ENCODE measurements at places on chromosomes 7 and 10.

DNA sequence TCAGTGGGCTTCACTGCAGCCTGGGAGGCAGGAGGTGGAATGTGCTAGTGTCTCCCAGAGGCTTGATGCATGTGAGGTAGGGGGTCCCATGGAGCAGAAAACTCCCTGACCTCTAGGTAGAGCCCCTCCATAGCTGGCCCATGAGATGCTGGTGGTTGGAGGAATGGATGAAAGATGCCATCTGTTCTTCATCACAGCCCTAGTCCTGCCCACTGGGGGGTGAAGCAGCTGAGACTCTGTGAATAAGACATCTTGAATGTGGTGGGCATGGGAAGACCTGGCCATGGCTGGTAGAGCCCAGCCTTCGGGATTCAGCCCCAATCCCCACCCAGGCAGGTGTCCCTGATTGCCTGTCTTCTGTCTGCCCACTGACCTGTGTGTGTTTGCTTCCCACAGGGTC lies 92.5 kb downstream of the COL13A1 start:
- no peak for DNase-seq

- DNase-seq = no peak
These were observed 418.7 kb downstream of the MAGI2 start for GRCh38 chr7:79034730-79035129.

GRCh38 chr7:1917221-1918062 lies 247.4 kb downstream of the ELFN1 start:
- DNase-seq = no peak

DNA sequence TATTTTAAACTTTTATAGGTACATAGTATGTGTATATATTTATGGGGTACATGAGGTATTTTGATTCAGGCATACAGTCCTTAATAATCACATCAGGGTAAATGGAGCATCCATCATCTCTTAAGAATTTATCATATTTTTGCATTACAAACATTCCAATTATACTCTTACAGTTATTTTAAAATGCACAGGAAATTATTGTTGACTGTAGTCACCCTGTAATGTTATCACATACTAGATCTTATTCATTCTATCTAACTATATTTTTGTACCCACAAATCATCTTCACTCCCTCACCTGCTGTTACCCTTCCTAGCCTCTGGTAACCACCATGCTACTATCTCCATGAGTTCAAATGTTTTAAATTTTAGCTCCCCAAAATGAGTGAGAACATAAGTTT lies 56.3 kb upstream of the FAM3C start:
- DNase-seq = no peak

DNA sequence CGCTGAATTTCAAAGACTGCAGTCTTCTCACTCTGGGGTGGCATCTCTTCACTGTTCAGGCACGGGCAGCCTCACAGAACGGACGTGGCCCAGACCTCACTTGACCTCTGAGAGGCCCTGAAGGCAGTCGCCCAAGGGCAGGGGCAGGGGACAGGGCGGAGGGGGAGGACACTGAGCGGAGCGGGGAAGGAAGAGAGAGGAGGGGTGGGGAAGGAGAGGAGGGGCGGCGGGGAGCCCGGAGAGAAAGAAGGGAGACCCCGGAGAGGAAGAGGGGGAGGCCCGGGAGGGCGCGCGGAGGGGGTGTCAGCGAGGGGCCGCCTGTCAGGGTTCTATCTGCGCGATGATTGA lies 58.7 kb upstream of the COMTD1 start:
- DNase-seq = no peak

- DNase-seq = no peak
These were observed 12.0 kb upstream of the SLC29A4 start for GRCh38 chr7:5270788-5271187.

DNA sequence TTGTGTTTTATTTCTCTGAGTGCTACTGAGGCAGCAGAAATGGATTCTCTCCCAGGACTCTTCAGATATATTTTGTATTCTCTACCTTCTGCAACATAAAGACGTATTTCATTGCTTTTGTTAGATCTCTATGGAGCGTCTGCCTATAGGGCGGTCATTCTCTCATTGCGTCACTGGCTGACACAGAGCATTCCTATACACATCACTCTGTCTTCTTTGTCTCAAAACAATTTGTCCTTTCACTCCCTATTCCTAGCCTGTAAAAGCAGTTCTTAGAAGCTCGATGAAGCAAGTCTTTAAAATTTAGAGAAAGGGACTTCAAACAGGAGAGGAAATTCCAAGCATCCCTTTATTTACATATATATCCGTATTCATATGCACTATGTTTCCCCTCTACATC lies 120.6 kb downstream of the CPED1 start:
- no peak for DNase-seq

- no peak for DNase-seq
These were observed 3.9 kb downstream of the CARD11 start for GRCh38 chr7:3039787-3040186.

DNA sequence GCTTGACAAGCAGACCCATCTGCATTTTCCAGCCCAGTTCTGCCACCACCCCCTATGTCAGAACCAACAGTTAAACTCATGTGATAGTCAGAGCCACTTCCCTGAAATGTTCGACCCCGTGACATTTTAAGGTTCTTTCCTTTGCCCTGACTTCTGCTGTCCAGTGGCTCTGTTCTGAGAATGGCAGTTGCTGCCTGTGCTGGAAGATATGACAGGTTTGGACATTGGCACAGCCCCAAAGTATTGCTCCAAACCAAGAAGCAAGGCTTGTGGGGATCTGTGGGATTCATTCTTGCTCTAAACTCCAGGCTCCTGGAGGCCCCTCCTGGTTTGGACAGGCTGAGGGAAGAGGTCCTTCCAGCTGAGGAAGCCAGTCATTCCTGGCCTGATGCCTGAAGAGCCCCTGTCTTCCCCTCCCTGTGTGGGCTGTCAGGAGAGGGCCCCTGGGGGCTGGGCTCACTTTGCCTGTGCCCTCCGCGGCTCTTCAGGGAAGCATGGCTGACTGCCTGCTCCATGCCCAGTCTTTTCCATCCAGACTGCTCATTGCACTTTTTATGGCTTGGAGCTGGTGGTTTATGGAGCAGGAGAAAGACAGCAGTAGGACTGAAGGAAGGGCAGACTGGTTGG lies 138.0 kb downstream of the CDH23 start:
- no peak for DNase-seq

DNA sequence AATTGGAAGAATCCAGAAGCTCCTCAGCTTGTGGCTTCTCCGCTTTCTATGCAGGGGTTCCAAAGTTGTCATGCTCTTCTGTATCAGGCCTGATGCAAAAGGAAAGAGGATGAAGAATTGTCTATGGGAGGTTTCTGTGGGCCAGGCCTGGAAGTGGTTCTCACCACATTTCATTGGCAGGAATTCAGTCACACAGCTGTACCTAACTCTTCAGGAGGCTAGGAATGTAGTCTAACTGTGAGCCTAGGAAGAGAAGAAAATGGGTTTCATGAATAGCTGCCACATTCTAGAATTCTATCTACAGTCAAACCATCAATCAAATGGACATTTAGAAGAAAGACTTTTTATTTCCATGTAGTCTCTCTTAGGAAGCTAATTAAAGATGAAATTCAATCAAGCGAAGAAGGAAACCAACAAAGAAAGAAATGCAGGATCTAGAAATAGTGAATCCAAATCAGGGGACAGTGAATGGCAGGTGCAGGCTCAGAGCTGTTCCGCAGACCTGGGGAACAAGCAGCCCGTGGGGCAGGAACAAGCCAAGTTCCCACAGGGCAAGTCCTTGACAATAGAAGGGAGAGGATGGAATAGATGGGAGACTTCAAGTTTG lies 25.4 kb upstream of the USP6NL start:
- DNase-seq = peak; percentile 45

GRCh38 chr7:37482505-37482904 lies 33.8 kb upstream of the ELMO1 start:
- no peak for DNase-seq

DNA sequence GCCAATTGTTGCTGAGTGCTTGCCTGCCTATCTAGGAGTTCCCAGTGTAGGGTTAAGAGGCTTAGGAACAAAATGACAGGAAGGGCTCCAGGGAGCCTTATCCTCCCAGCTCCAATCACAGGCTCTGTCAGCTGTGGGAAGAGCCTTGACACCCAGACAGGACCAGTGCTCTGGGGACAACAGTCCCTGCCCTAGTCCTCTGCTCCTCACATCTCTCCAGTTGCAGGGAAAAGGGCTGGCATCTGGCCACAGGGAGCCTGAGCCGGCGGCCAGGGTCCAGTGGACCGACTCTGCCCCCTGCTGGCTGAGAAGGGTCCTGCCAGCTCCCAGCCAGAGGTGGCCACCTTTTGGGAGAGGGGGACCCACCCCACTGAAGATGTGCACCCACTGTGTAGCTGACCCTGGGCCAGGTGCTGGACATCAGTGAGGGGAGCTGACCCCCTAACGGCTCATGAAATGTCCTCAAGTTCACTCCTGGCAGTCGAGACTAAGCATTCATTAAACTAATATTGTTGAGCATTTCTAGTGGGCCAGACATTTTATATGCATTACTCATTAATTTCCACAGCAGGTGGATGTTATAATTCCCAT lies 17.6 kb downstream of the DNAJB12 start:
- peak; percentile 57 for DNase-seq

- no peak for DNase-seq
These were observed 24.9 kb downstream of the ZNF783 start for GRCh38 chr7:149286811-149287400.

DNA sequence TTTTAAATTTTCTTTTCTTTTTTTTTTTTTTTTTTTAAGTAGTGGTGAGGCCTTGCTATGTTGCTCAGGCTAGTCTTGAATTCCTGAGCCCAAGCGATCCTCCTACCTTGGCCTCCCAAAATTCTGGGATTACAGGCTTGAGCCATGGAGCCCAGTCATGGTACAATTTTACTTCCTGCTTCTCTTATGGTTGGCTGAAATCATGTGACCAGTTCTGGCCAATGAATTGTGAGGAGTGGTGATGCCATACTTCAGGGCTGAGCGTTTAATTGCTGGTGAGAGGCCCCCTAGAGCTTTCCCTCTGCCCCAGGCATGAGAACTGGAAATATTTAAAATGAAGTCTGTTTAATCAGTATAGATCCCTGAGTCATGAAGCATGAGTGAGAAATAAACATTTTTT lies 22.2 kb upstream of the BAIAP2L1 start:
- DNase-seq = peak; percentile 70

DNA sequence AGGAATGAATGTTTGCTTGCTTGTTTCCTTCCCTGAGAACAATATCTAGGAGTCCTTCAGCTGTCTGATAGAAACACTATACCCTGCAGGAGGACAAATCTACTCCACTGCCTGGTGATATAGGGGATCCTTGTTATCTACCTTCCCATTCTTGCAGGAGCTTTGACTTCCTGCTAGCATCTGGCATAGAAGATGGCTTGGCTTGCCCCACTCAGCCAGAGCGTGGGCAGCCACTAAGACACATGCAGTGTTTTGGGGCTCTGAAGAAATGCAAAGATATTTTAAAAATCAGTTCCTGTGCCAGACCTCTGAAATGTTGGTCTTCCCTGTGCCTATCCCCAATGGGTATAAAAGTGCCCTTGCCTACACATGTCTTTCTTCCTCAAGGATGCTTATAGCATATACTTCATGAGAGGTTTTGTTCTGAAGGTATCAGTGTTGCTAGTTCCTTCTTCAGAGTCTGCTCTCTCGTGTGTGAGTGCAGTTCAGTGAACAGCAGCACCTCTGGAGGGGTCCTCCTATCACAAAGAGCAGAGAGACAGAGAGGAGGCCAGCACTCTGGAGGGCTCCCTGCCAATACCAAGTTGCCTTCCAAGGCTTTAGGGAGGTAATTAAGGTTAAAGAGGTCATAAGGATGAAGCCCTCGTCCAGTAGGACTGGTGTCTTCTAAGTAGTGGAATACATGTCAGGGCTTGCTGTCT lies 149.1 kb upstream of the CALCR start:
- no peak for DNase-seq

- DNase-seq = no peak
These were observed 490.0 kb upstream of the LRRN3 start for GRCh38 chr7:110600956-110601355.

GRCh38 chr10:24737001-24737400 lies 13.3 kb upstream of the ARHGAP21 start:
- DNase-seq = peak; percentile 34

DNA sequence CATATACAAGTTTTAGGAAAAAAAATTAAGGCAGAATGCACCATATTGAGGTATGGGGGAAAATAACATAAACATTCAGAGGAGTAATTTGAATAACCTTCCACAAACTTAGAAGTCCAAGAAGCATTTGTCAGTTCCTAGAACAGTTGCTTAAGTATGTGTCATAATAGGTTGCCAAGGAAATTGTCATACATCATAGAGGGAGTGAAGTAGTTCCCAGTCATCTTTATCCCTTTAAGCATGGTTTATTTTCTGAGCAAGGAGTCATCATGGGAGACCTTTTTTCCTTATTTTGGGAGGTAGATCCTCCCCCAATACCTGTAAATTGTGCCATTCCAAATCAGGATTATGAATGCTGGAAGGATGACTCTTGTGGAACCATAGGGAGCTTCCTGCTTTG lies at the start of gene SSMEM1:
Gene SSMEM1, plus strand, starts transcription at position 219 of the 400 bp plus-strand sequence. Its CDS starts 51 bp downstream, at position 270.
- DNase-seq = peak; percentile 41

DNA sequence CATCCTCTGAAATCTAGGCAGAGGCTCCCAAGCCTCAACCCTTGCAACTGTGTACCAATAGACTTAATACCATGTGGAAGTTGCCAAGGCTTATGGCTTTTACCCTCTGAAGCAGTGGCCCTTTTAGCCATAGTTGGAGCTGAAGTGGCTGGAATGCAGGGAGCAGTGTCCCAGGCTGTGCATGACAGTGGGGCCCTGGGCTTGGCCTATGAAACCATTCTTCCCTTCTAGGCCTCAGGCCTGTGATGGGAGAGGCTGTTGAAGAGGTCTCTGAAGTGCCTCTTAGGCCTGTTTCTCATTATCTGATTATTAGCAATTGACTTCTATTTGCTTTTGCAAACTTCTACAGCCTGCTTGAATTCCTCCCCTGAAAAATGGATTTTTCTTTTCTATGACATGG lies 612.7 kb upstream of the ZWINT start:
- no peak for DNase-seq

DNA sequence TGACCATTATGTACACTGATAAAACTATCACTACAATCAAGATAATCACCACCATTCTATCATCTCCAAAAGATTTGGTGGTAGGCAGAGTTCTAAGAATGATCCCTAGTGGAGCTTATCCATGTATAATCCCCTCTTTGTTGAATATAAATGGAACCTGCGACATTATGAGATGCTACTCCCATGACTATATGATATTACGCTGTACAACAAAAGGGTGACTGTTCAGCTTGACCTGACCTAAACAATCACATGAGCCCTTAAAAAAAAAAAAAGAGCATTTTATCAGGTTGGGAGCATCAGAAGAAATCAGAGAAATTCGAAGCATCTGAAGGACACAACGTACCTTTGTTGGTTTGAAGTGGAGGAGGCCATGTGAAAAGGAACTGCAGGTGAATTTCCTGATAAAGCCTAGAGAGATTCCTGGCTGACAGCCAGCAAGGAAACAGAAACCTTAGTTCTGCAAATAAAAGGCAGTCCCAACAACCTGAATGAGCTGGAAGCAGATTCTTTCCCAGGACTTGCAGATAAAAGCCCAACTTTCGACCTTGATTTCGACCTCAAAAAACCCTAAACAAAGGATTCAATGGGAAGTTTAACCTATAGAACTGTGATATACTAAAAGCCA lies 270.7 kb downstream of the ADRA2A start:
- no peak for DNase-seq
